ENCODE measurements at places on chromosomes 11 and 22.

DNA sequence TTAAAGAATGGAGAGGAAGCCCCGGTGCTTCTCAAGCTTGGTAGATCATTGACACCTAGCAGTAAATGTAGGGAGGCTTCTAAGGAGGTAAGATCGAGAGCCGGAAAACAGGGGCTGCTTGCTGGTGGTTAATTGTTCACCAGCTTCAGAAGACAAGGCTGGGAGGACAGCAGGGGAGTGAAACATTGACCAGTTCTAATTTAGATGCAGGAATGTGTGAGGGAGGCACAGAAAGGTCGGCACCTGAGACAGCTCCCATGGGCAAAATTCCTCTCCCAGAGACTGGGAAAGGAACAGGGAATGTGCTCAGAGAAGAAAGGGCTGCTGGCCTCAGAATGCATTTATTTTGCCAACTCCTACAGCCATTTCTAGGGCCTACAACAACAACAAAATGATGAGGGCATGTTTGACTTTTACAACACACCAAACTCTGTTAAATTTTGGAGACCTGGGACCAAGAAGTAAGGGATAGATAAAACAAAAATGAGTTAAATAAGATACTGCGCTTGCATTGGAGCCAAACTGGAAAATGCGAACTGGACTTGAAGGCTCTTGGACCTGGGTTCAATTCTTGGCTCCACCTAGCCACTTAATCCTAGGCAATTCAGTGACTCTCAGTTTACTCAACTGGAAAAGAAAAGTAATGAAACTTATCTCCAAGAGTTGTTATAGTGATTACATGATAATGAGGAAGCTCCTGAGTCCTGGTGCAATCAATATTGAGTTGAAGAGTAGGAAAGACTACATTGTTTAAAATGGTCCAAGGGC is 31.0 kb downstream of the FZD4 start:
- DNase-seq: peak; percentile 72

- no peak for DNase-seq
These were observed 20.2 kb upstream of the GAL start for GRCh38 chr11:68664141-68664540.

GRCh38 chr22:40123387-40123786 is 54.3 kb upstream of the TNRC6B start:
- DNase-seq: no peak

DNA sequence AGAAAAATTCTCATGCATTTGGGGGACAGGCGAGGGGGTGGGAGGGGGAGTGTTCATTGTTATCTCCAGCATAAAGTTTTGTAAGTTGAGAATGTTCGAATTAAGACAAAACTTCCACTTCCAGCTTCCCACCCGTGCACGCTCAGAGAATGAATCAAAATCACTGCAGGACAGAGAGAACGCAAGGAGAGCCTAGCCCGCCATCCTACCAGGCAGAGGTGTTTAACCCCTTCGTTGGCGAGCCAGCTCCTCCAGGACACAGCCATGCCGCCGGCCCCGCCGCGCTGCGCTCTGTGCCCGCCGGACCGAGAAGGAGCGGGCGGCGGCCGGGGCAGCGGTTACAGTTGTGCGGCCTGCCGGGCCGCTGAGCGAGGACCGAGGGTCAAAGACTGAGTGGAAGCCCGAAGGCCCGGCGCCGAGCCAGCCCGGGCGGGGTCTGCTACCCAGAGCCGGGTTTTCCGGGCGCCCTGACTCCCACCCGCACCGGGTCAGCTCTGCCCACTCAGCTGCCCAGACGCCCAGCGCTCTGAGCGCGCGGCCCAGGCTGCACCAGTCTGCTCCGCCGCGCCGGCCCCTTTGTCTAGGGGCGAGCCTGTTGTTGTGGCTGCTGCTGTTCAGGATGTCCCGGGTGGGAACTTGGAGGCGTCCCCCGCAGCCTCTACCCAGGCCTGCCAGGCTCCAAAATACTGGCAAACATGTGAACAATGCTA is at the start of gene NOX4:
Gene NOX4 (minus strand): TSS at position 395 of the 710 bp plus-strand sequence. CDS start 129 bp downstream, at position 266.
- DNase-seq: peak; percentile 55

DNA sequence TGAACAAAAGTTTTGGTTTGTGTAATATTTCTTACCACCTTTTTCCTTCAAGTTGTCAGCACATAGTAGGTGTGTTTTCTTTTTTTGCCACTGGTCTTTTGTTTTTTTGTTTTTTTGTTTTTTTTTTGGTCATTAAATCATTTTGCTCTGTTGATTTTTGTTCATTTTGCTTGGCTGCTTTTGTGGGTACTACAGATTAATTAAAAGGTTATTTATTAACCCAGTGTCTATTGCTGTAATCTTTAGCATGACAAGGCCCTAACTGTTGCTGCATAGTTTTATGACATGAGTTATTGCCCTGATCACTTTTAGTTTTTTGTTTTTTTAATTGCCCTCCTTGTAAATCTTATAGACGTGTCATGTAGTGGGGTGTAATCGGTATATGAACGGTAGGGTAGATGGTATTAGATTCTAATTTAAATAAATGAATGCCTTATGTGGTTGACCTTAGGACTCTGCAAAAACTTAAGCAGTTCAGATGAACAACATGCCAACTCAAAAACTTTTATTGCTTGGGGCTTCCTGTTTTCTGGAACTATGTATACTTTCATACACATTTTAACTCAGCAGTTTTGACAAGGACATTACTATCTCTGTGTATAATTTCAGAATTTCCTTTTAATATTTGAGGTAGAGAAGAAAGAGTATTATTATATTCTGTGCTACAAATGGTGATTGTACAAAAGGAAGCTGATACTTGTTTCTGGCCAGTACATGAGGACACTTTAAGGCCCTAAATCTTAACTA is 7.9 kb downstream of the EWSR1 start:
- DNase-seq: no peak

DNA sequence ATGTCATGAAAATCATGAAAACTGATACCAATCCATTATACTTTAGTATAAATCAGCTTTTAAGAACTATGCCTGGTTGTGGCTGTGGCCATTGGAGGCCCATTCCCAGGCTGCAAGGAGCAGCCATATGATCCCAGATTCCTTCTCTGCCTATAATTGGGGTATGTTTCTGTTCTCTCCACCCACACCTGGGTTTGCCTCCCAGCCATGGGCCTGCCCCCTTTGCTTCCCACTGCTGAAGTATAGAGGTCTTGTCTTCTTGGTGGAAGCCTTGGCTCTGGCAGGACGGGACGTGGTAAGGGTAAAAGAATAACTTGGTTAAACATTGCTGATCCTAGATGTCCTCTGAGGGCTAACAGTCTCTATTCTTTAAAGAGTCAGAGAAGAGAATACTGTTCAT is 2.4 kb downstream of the MICAL2 start:
- DNase-seq: no peak

GRCh38 chr11:65334696-65335295 is 1.1 kb downstream of the DPF2 start:
- no peak for DNase-seq

- no peak for DNase-seq
These were observed 348.1 kb downstream of the ETS1 start for GRCh38 chr11:128239306-128239705.

- no peak for DNase-seq
These were observed 50.9 kb downstream of the PPP2R1B start for GRCh38 chr11:111715142-111715816.

- no peak for DNase-seq
These were observed 2.3 kb downstream of the LSP1 start for GRCh38 chr11:1854949-1855885.

GRCh38 chr11:33179348-33179803 is 18.1 kb upstream of the CSTF3 start:
- no peak for DNase-seq

DNA sequence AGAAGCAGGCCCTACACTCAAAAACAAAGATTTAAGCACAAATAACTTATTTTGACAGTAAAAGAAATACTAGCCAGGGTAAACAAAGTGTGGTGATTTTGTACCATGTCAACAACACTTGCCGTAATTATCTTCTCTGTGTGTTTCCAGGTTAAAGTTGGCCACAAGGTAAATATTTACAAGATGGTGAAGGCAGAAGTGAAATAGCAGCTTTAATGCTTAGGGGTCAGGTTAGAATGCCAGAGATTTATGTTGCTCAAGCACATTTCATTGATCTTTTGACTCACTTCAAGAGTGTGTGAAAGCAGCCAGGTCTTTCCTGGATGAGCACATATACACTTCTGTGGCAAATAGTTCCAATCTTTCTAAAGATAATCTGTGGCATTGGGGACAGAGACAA is 270.2 kb upstream of the LUZP2 start:
- no peak for DNase-seq

DNA sequence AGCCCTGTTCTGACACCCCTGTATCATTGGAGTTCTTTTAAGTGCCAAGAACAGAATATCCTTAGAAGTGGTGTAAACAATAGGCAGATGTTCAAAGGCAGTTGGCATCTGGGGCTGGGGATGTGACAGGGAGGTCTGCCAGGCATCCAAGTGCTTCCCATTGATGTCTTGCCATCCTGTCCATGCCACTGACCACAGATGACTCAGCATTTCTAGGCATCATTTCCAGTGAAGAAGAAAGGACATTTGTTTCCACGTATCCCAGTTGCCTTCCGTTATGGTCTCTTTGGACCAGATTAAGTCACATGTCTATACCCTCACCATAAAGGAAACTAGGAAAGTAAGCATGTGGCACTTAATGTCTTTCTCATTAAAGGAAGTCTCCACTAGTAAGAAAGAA is 76.7 kb upstream of the BARX2 start:
- DNase-seq: no peak

DNA sequence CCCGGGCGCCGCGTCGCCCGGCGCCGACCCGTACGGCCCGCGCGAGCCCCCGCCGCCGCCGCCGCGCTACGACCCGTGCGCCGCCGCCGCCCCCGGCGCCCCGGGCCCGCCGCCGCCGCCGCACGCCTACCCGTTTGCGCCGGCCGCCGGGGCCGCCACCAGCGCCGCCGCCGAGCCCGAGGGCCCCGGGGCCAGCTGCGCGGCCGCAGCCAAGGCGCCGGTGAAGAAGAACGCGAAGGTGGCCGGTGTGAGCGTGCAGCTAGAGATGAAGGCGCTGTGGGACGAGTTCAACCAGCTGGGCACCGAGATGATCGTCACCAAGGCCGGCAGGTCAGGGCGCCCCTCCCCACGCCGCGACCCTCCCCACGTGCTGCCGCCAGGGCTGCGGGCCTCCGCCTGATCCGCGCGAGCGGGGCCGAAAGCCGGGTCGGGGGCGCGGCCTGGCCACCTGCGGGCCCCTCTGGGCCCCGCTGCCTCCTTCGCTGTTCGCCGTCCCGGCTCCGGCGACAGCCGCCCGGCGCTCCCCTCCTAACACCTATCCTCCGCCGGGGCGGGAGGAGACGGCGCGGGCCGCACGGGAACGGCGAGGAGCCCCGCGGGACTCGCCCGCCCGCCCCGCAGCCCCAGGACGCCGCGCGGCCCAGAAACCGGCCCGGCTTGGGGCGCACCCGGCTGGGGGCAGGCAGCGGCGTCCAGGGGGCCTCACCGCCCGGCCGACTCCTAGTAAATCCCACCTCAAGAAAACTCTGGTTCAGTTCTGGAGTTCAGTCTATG is 560 bp downstream of the TBX1 start:
- no peak for DNase-seq

DNA sequence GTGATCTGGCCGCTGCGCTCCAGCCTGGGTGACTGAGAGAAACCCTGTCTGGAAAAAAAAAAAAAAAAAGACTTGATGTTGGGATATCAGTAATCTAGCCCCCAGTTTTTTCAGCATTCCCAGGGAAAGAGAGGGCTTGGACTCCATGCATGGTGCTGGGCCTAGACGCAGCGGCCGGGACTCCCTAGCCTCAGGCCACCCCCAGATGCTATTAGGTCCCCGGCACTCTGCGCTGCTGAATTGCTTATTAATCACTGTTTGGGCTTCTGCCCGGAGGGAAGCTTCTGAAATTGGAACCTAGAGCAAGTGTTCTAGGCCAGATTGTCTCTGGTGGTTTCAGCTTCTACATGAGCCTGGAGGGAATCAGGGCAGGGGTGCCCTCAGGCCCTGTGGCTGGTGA is 39.0 kb downstream of the SLCO2B1 start:
- no peak for DNase-seq
